Upper lobe of left lung (tissue), 6 donors: ENCODE measurements at places on chromosomes 2 and 18. TPM values are rescaled to one million over a fixed set of nuclear protein-coding genes. Genes with fewer than 3 reads are reported as not detected.

The CCDC121 gene
- 3.3 TPM for total RNA-seq

The PRKAG3 gene
- total RNA-seq = not detected

GRCh38 chr18:70046207-70046606 is 98.5 kb upstream of the CD226 start:
- H3K27ac ChIP-seq = no peak overlapping the region
- H3K4me1 ChIP-seq = no peaks in the 10 kb centered on the region
- no peaks in the 10 kb centered on the region for H3K27me3 ChIP-seq

- no peak for DNase-seq
- H3K4me3 ChIP-seq = no peak overlapping the region
- no peaks in the 10 kb centered on the region for H3K4me1 ChIP-seq
- no peak overlapping the region for H3K27ac ChIP-seq
- no peaks in the 10 kb centered on the region for H3K36me3 ChIP-seq
These were observed 216.8 kb downstream of the EIPR1 start for GRCh38 chr2:3160751-3161330.

DNA sequence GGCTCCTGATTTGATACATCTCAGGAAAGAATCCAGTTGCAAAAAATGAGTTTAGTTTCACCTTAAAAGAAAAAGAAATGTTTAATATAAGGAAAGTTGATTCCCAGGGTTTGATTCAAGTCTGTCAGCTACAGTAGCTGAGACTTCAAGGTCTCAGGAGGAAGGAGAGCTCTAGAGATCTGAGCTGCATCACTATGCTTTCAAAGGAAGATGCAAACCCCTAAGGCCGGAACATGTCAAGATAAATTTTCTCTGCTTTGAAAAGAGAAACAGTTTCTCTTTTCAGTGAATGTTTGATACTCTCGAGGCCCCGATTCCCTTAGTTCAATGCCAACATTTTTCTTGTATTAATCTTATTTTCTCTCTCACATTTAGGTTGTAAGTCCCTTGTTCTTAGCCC is 128.6 kb downstream of the RGPD3 start:
- no peak for DNase-seq
- no peak overlapping the region for H3K4me3 ChIP-seq
- no peaks in the 10 kb centered on the region for H3K4me1 ChIP-seq

DNA sequence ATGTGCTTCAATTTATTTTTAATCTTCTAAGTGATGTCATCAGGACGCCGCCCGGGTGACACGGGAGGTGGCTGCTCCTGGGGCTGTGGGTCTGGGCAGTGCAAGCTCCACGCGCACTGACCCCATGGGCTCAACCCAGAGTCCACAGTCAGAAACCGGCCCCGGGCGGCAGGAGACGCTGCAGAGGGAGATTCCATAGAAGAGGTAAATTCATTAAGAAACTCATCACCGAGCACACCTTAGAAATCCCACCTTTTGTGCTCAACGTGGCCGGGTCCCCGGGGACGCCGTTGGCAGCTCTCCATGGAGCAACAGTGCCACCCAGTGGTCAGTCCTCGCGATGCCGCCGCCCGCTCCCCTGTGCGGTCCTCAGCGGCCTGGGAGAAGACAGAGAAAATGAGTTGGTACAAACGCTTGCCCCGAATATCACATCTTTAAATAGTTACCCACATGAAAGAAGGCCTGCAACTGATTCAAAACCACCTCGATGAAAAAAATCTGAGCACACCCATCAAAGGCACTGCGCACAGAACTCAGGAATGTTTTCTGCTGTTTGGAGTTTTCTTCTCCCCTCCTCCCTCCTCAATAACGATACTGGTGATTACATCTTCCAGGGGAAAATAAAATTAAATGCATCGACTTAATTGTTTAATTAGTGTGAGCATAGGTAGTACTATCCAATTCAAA is 92.6 kb downstream of the CMPK2 start:
- no peak overlapping the region for H3K27ac ChIP-seq
- H3K4me1 ChIP-seq = no peaks in the 10 kb centered on the region
- DNase-seq = peak; percentile 94
- H3K36me3 ChIP-seq = no peaks in the 10 kb centered on the region
- no peaks in the 10 kb centered on the region for H3K27me3 ChIP-seq

DNA sequence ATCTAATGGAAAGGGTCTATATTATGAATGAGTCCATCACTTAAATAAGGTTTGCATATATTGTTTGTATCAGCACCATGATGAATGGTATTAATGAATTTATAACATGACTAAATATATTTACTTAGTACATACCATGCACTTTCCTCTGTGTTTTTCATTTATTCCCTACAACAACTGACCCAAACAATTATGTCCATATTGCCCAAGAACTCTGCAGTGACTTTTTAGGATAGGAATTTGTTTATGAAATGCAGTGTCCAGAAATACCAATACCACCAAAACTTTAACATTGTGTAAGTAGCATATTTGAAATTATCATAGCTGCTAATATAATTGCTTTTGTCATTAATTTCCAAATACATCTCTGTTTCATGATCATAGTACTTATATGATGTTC is 119.7 kb downstream of the WDR7 start:
- H3K27me3 ChIP-seq = no peaks in the 10 kb centered on the region
- no peak overlapping the region for H3K27ac ChIP-seq
- peaks cover 3% of the 10 kb centered on the region for H3K36me3 ChIP-seq
- no peaks in the 10 kb centered on the region for H3K4me1 ChIP-seq
- H3K4me3 ChIP-seq = no peak overlapping the region

GRCh38 chr2:85886590-85886989 is 2.2 kb downstream of the ST3GAL5 start:
- no peaks in the 10 kb centered on the region for H3K36me3 ChIP-seq
- H3K4me1 ChIP-seq = peaks cover 55% of the 10 kb centered on the region
- DNase-seq = peak; percentile 72
- peak overlapping the region; percentile 90 for H3K27ac ChIP-seq
- no peaks in the 10 kb centered on the region for H3K27me3 ChIP-seq

The GATA6 gene
- 29.7 TPM for total RNA-seq

The NAT8 gene
- total RNA-seq = not detected

The SLC4A3 gene
- total RNA-seq = 0.74 TPM

The CD207 gene
- total RNA-seq = not detected

- no peaks in the 10 kb centered on the region for H3K27me3 ChIP-seq
- no peak overlapping the region for H3K27ac ChIP-seq
- H3K36me3 ChIP-seq = no peaks in the 10 kb centered on the region
These were observed 20.1 kb upstream of the SLC20A1 start for GRCh38 chr2:112625474-112626114.

DNA sequence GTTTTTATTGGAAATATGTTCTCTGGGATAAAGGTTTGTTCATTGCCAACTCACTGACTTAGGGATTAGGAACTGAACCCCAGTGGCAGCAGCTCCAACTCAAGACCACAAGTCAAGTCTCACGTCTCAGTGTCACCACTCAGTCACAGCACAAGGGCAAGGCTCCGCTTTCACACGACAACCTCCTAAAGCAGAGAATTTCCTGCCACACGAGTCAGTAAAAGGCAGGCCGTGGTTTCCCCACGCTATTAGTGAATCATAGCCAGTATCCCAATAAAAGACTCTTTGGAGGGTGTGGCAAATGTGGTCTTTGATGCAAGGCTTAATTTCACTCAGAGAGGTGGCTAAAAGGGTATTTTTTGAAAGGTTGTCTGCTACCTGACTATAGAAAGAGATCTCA is 57.6 kb downstream of the PIEZO2 start:
- DNase-seq = no peak
- H3K27ac ChIP-seq = no peak overlapping the region
- no peaks in the 10 kb centered on the region for H3K27me3 ChIP-seq

The TSPYL6 gene
- total RNA-seq = 1.0 TPM

The UGT1A3 gene
- total RNA-seq = not detected

GRCh38 chr2:120606931-120607330 is 128.7 kb upstream of the GLI2 start:
- H3K27me3 ChIP-seq = no peaks in the 10 kb centered on the region
- H3K4me1 ChIP-seq = no peaks in the 10 kb centered on the region
- H3K36me3 ChIP-seq = no peaks in the 10 kb centered on the region

DNA sequence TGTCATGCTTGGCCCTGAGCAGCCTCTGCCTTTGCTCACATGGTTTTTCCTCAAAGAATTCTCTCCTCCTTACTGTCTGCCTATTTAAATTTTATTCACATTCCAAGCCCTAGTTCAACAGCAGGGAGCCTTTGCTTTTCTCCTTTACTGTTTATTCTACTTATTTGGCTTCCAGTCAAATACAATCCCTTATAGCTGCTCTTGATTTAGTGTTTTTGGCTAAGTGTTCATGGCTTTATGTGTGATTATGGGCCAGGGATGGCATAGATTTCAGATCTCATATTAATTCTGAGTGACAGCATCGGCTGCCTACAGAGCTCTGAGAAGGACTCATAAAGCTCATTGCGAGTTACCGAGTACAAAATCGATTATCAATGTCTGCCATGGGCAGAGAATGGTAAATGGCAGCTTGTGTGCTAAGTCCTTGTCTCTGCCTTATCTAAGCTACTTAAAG is 106.7 kb downstream of the METTL8 start:
- H3K27ac ChIP-seq = no peak overlapping the region
- DNase-seq = no peak
- no peak overlapping the region for H3K4me3 ChIP-seq
- H3K4me1 ChIP-seq = no peaks in the 10 kb centered on the region

The SMARCAL1 gene
- total RNA-seq = 29.3 TPM

DNA sequence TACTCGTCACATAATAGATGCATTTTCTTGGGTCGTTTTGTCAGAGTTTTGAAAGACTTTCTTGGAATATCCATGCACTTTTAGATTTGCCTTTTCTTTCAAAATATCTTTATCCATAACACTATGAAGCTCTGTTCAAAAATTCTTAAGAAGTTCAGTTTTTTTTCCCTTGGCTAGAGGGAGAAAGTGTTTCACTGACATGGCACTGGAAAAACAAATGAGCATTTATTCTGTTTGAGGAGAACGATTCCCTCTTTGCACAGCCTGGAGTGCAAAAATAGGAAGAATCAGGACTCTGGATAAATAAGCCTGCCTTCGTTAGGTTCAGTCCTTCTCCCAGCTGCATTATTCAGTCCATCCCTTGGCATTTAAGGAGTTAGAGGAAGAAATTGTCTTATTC is 91.0 kb upstream of the RPE start:
- no peaks in the 10 kb centered on the region for H3K27me3 ChIP-seq
- no peak for DNase-seq
- no peaks in the 10 kb centered on the region for H3K36me3 ChIP-seq
- H3K4me3 ChIP-seq = no peak overlapping the region
- no peaks in the 10 kb centered on the region for H3K4me1 ChIP-seq

The DGUOK gene
- total RNA-seq = 38.5 TPM
